GM13976 (cell line): ENCODE measurements at places on chromosomes 3 and 15.

DNA sequence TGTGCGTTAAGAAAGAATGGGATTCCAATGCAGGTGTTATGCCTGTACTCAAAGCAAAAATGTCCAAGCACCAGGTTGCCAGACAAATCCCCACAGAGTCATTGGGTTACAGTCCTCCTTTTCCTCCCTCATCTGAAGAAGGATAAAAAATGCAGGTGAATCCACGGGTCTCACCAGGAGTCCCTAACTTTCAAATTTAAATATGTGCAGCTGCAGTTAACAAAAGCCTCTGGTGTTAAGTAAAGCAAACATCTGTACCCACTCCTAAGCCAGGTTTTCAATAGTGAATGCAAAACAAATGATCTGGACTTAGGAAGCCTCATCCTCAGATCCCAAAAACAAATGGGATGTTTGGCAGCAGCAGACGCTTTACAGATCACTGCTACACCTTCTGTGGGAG lies 70.4 kb upstream of the SETMAR start:
- DNase-seq, result no peak

- DNase-seq, result no peak
Measured at GRCh38 chr3:146536681-146537080, 7.7 kb downstream of the PLSCR1 start.

- no peak for DNase-seq
Measured at GRCh38 chr3:137047240-137047639, 89.5 kb downstream of the IL20RB start.

DNA sequence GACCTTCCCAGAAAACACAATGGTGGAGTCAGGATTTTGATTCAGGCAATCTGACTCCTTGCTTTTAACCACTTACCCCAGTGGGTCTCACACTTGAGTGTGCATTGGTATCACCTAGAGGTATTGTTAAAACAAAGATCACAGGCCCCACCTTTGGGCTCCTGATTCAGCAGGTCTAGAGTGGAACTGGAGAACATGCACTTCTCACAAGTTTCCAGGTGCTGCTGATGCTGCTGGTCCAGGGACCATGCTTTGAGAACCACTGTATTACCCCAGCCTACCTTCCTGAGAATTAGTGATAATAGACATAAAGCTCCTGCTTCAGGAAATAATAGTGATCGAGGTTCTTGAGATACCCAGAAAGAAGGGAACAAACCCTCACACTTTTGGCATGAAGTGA lies 466.9 kb downstream of the EPHB1 start:
- DNase-seq, result no peak
